GM04503 (cell line): ENCODE measurements at places on chromosomes 2 and 18.

- no peak for DNase-seq
Measured at GRCh38 chr2:232668805-232669444, 28.2 kb upstream of the GIGYF2 start.

DNA sequence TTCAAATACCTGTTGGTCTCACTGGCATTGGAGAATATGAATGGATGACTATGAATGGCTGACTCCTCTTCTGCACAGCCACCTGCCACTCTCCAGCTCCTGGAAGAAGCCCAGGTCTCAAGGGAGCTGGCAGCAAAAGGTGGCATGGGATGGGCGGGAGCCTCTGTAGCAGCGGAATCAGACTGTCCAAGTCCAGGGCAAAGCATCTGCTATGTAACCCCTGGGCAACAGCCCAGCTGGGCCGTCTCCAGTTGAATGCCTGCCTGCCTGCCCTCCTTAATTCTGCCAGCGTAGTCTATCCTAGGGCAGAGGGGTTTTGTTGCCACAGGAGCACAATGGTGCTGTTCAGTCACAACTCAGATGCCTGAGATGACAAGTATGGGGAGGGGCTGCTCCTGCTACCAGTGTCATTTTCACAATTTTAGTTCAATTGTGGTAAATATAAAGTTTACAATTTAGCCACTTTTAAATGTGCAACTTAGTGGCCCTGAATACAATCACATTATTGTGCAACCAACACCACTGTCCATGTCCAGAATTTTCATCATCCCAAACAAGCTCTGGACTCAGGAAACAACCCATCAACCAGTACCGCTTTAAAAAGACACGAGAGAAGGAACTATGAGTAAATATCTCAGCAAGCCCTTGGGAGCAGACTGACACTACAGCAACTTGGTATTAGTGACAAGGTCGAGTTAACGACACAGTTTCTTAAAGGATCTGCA lies 115.2 kb downstream of the MYO5B start:
- DNase-seq: no peak

DNA sequence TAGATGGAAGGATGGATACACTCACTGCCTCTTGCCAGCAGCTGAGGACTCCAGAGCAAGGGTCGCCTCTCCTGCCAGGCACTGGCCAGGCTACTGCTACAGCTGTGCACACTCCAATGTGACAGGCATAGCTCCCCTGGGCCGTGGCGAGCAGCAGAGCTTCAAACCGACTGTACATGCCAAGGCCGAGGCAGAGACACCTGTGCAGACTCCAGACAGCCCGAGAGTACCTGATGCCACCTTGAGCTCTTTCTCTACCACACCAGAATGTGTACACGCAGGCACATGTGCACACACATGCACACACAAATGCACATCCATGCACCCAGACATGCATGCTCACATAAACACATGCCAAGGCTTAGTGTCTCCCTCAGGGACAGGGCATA lies 508.3 kb upstream of the MYT1L start:
- DNase-seq: no peak

DNA sequence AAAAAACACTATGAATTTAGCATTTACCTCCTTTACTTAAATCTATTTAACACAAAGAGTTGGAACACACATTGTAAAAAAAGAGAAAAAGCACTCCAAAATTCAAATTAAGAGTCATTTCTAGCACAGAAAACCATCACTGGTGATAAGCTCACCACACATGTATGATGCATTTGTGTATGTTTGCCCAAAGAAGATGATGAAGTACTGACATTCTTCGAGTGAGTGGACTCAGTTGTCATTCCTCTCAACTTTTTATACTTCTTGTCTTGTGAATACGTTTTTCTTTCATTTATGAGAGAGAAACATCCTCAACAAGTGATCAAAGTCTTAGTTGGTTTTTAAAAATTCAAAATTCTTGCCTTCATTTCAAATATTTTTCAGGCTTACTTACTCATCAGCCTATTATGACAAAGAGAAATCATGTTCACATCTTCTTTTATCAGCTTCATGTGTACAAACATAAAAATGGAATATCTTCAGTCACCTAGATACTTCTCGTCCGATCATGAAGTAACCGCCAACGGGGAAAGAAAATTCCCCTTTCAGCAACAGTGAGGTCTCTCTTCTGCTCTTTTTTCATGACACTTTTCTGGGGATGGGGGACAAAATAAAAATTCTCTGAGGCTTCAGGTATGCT lies 1.5 kb downstream of the DSEL start:
- no peak for DNase-seq

- no peak for DNase-seq
Measured at GRCh38 chr2:84613082-84613481, 96.8 kb downstream of the DNAH6 start.

- no peak for DNase-seq
Measured at GRCh38 chr2:127700527-127701192, 637 bp upstream of the SFT2D3 start.

DNA sequence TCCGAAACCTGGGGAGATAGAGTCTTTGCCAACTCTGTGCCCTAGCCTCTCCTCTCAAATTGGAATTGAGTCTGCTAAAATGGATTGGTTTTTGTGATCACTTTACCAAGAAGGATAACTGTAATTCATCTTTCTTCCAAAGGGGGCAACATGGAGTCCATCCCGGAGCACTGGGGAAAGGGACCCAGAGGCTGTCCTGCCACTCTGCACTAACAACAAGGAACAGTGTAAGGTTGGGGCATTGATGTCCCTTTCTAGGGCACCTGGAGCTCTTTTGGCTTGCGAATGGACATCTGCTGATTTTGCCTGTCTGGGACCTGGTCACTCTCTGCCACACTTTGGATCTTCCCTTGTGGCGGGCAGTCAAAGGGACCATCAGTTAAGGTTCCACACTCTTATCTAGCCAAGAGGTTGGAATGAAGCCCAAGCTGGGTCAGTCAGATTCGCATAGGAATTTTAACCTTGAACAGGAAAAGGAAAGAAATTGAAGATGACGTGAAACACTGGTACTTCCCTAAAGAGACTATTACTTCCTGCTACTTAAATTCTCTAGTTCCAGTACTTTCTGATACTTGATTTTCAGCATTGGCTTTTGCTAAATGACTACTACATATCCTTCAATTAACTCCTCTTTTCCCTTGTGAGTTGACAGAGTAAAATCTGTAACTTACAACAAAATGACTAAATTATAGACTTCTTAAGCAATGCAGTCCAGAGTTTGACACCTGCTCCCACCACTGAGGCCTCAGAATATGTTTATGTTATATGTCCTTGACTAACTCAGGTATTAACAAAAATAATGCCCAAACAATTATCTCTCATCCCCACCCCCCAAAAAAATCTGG lies 64.7 kb upstream of the KLF7 start:
- DNase-seq: no peak

DNA sequence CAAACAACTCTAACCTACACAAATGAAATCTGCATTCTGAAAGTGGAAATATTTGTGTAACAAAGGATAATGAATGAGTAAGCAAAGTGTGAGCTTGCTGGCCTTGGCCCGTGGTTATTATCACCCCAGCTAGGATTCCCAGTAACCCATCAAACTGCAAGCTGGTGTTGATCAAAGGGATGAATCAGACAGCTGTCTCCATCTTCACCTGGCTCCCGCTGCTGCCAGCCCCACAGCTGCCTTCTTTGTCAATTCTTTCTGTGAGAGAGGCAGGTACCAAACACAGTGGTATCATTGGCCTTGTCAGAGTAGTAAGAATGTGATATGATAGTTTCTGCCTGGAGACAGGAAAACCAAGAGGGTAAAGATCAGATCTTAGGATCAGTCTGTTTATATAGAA lies 25.2 kb upstream of the RGPD4 start:
- no peak for DNase-seq

DNA sequence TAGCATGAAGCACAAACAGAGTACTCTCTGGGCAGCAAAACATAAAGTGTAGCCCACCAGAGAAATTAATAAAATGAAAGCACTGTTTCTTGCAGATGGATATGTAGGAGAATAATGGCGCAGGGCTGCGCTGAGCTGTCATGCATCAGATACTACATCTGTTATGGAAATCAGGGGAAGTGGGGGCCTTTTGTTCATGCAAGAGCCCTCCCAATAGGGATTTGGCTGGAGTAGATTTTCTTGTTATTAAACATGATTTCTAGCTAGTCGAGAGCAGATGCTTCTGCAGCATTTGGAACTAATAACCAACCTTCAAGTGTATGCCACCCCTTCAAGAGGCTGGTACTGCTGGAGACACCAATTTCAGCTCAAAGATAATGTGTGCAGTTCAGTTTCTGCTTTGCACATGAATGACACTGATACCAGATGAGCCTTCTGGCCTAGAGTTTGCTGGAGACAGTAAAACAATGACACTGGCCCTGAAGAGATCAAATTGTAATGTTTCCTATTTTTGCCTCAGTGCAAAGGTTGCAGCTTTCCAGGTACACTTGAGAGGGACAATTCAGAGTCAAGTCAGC lies 58.0 kb downstream of the RND3 start:
- no peak for DNase-seq

GRCh38 chr2:70916291-70916690 lies 19.4 kb upstream of the ATP6V1B1 start:
- no peak for DNase-seq

DNA sequence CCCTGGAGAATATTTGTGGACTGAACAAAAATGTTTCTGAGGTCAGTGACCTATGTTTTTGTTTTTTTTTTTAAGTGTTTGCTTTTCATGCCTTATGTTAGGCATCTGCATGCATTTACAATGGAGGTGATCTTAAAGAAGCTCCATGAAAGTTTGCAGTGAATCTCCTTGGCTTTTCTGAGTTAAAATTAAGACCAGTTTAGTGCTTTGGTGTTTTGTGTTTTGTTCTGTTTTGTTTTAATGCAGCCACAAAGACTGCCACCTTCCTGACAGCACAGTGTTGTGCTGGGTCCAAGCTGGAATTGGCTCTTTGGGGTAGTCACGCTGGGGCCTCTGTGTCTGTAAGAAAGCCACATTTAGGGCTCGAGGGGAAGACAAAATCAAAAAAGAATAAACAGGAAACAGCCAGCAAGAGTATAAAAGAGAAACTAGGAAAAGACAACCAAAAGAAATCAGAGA lies 396.2 kb downstream of the ARHGAP15 start:
- DNase-seq: no peak

- no peak for DNase-seq
Measured at GRCh38 chr18:43534511-43534910, 257.2 kb upstream of the SYT4 start.

- no peak for DNase-seq
Measured at GRCh38 chr2:123839326-123839725, 185.8 kb upstream of the CNTNAP5 start.
